NCI-H1417 treated with DMSO at 0.1 percent for 48 hours (cell line): ENCODE measurements at places on chromosomes 2 and 18.

- DNase-seq: no peak
Observed at GRCh38 chr2:213149949-213150314, 1.5 kb downstream of the IKZF2 start.

- no peak for DNase-seq
Observed at GRCh38 chr2:72325592-72326422, 178.1 kb upstream of the CYP26B1 start.

DNA sequence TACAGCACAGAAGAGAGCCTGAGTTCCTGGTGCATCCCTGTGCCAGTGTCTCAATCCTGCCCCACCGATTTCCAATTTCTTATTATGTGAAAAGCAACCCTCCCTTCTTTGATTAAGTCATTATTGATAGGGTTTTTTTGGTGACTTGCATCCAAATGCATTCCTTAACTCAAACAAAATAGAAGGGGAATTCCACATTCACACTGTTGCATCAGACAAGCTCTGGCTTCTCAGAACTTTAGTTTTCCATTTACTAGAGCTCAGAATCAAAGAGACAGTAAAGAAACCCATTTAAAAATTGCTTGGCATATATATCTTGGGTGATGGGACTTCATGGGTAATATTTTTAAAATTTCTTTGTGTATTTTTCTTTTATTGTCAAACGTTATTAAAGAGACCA lies 13.8 kb upstream of the TMEM200C start:
- no peak for DNase-seq

DNA sequence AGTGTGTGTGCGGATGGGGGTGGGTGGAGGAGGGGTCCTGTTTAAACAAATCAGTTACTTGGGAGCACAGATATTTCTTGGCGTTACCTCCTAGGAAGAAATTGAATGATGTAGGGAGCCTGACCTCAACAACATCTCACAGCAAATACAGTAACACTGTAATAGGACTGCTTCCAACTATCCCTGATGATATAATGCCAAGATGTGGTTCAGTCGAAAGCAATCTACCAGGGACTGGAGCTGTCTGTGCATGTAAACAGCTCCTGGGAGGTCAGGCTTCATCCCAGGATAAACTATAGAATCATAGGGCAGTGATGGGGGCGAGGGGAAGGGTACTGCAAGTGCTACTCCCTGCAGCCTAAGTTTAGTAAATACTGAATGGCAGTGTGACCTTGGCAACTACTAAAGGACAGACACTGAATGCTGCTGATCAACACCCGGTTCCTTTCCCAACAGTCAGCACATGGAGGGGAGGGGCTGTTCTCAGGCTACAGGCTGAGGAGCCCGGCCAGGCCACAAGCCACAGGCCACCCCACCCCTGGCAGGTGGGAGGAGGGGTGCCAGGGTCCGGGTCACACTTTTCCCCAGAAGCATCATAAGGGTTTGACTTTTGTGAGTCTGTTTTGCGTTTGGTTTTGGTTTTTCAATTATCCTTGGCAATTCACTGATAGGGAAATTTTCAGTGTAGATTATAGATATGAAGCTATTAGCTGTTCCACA lies 85.3 kb upstream of the ZNF397 start:
- no peak for DNase-seq

DNA sequence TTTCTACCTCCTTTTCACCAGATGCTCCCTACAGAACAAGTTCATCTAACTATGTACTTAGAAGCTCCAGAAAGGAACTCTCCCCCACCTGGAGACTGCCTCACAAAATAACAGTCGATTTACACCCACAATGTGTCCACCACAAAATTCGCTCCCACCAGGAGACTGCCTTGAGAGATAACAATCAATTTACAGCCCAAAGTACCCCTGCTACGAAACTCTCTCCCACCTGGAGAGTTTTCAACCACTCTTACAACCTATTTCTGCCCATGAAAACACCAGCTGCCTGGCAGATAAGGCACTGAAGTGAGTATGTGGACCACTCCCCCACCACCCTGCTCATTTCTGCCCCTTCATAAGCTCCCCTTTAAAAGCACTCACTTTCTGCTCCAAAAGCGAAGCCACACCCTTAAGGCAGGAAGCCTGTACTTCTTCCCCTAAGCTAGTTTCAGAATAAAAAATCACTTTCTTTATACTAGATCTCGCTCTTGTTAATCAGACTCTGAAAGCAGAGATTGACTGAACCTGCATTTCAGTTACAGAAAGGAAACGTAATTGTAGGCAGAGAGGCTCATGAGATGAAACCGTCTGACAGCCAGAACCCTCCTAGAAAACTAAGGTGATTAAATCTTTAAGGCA lies 94.4 kb upstream of the RBBP8 start:
- no peak for DNase-seq

- no peak for DNase-seq
Observed at GRCh38 chr2:120496759-120497158, 150.8 kb downstream of the INHBB start.

- DNase-seq: no peak
Observed at GRCh38 chr2:192544371-192544955, 349.7 kb upstream of the TMEFF2 start.

- DNase-seq: no peak
Observed at GRCh38 chr2:3279236-3279960, 98.2 kb downstream of the EIPR1 start.

DNA sequence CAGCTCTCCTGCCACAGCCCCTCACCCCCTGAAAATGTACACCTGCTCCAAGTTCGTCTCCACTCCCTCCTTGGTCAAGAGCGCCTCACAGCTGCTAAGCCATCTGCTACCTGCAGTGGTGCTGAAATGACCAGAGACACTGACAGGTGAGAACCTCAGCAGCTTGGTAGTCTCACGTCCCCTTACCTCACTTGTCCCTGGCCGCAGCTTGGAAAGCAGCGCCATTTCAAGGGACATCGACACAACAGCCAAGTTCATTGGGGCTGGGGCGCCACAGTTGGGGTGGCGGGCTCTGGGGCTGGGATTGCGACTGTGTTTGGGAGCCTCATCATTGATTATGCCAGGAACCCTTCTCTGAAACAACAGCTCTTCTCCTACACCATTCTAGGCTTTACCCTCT lies 47.5 kb downstream of the ANKRD44 start:
- no peak for DNase-seq

- no peak for DNase-seq
Observed at GRCh38 chr18:39667905-39668304, 2102.3 kb upstream of the CELF4 start.

- no peak for DNase-seq
Observed at GRCh38 chr2:28142386-28142785, 250.3 kb upstream of the FOSL2 start.

- DNase-seq: no peak
Observed at GRCh38 chr2:218327451-218328210, 29.0 kb upstream of the CATIP start.

GRCh38 chr2:10172033-10172871 lies 49.7 kb downstream of the RRM2 start:
- DNase-seq: no peak

- DNase-seq: no peak
Observed at GRCh38 chr2:27237341-27237945, 20.3 kb downstream of the CAD start.

DNA sequence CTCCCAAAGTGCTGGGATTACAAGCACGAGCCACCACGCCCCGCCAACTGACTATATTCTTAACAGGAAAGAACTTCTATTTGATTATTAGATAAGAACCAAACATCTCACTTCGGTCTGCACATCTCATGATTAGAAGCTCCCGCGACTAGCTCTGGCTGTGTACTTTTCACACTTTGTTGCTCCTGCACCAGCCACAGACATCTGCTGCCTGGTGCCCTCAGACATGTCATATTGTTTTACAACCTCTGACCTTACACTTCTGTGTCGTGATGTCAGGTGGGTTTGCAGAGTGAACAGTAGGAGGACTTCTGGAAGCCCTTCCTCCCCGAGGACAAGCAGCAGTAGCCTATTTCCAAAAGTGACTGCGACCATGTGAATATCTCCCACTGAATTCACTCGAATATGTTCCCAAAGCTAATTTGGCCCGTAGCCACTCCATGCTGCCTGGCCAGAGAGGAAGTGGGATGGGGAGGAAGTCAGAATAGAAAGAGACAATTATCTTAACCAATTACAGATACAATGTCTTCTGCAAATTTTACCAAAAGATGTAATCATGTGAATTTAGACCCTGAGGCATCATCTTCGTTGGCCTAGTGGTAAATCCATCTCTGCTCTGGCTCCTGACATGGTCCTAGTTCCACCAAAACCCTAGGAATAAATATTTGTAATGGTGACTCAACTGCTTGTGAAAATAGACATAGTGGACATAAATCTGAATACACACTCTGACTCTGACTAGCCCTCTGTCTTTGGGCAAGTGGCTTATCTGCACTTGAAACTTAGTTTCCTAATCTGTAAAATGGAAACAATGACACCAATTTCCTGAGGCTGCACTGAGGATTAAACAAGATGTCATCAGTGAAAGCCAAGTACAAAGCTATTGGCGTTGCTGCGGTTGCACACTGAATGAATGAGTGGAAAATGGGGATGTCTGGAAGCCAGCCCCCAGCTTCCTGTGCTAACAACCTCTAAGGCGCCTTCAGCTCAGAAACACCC lies 406.1 kb downstream of the LRATD1 start:
- DNase-seq: no peak

GRCh38 chr2:182980115-182980514 lies 58.1 kb downstream of the NCKAP1 start:
- peak; percentile 50 for DNase-seq

DNA sequence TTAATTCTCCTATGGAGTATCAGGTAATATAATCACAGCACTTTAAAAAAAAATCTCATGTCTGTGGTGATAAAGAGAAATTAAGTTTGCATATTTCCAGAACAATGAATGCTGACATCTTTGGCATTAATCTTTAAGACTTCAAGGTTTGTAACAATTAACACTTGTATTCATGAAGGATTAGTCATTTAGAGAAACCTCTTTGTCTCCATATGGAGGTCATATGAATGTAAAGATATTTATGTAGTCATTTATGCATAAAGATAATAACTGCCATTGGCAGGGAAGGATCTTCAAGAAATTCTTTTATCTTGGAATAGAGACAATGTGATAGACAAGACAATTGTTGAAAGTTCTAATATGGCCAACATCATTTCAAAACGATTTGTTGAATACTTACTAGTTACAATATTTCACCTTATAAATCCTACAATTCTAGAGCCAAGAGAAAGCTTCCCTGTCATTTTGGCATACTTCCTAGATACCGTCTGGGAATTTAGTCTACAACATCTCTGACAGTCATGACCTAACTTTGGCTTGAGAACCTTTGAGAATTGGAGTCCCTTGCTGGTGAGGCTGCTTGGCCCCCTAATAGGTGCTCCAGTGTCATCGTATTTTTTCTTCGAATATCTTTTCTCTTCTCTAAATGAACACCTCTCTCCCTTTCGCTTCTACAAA lies 33.6 kb downstream of the RASGRP3 start:
- no peak for DNase-seq

GRCh38 chr2:191845876-191846514 lies 893 bp downstream of the CAVIN2 start:
- DNase-seq: no peak

DNA sequence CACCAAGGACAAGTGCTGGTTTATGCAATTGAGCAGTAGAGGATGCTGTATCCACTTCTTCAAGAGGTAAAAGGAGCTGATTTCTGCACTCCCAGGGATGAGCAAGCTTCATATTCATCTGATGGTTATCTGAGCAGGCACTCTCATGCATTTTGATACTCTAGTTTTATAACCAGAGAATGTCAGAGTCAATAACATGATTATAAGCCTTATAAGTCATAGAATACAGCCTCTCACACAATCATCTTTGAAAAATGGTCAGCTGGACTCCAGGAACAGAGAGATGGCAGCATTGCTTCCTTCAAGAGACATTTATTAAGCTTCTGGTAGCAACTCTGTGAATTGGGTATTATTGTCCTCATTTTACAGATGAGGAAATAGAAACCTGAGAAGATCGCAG lies 167.1 kb downstream of the SLC8A1 start:
- no peak for DNase-seq

GRCh38 chr2:240372101-240372500 lies 63.4 kb upstream of the GPC1 start:
- no peak for DNase-seq

- DNase-seq: no peak
Observed at GRCh38 chr2:98908931-98909316, 27.1 kb downstream of the CRACDL start.

DNA sequence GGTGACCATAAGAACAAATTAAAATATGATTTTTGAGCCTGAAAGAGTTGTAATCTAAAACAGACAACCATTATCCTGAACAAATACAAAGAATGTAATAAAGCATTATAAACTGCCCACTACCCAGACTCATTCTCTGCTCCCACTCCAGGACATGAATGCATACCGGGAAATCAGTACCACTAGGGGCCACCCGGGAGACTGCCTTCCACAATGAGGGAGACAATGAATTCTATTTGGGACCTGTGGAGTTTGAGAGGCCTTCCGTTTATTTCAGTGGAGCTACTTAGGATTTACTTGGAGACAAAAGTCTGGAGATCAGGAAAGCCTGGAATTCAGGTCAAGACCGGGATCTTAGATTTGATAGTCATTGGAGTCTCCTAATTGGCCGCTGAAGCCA lies 50.0 kb downstream of the NAB1 start:
- DNase-seq: no peak

DNA sequence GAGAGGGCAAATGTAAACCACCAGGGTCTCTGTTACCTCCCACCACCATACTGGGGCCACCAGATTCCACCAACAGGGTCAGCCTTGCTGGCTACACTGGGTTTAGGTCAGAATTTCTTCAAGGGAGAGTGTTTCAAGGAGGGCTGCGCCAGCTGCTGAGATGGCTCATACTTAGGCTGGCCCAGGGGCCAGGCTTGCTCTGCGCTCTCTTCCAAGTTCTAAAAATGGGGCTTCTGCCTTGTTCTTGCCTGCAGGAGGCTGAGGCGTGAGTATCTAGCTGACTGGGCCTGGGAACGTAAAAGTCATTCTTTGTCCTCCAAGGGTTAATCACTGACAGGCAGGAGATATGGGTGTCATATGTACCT lies 28.1 kb downstream of the MRPL33 start:
- DNase-seq: no peak
